ENCODE measurements at places on chromosomes 6 and 20. TPM values are rescaled to one million over a fixed set of nuclear protein-coding genes. Genes with fewer than 3 reads are reported as not detected.

The MAP3K4 gene
- total RNA-seq, result 31.1 TPM

DNA sequence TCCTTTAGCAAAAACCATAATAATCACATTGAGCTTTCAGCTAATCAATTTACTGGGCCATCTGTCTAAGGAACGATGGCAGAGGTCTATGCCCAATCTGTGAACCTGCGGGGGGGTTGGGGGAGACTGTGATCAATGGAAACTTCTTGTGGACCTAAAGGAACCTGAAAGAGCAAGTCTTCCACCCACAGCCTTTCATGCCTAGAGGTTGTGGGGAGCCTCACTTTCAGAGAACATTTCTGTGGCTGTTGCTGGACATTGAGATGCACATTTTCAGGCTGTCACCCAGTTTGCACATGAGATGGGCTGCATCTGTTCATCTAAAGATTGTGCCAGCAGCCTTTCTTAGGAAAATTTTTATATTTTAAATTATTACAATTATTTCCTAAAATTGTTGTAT is 310.0 kb upstream of the SPTLC3 start:
- no peak for DNase-seq

GRCh38 chr6:68758559-68758958 is 123.5 kb downstream of the ADGRB3 start:
- DNase-seq, result no peak

The SLCO4A1 gene
- under 0.01 TPM for total RNA-seq
